ENCODE measurements at places on chromosomes 2 and 18. TPM values are rescaled to one million over a fixed set of nuclear protein-coding genes. Genes with fewer than 3 reads are reported as not detected.

Gene CPO
- 0.89 TPM for total RNA-seq

Gene ANKRD44
- total RNA-seq: 21.8 TPM

Gene DSG3
- 56.9 TPM for total RNA-seq

Gene GPR75
- total RNA-seq: 2.3 TPM

Gene SLC4A5
- 2.1 TPM for total RNA-seq

Gene PSMA8
- not detected for total RNA-seq

Gene KYNU
- 3.2 TPM for total RNA-seq

Gene PROM2
- 9.4 TPM for total RNA-seq

Gene ANKRD29
- total RNA-seq: 6.1 TPM

Gene SPR
- 3.9 TPM for total RNA-seq

Gene GTF2A1L
- 1.5 TPM for total RNA-seq

Gene CD207
- 5.3 TPM for total RNA-seq

Gene LCLAT1
- 14.5 TPM for total RNA-seq

Gene EPHA4
- 51.2 TPM for total RNA-seq

Gene ALKAL2
- 1.4 TPM for total RNA-seq

Gene INPP5D
- total RNA-seq: 7.6 TPM

Gene EIF2AK3
- 30.7 TPM for total RNA-seq

Gene COLEC11
- total RNA-seq: not detected

Gene NCOA1
- 77.2 TPM for total RNA-seq

Gene CFAP53
- total RNA-seq: 0.30 TPM
